Stimulated activated CD4-positive, alpha-beta T cell treated with anti-CD3 and anti-CD28 coated beads, TNF-alpha, amount 100 ng/mL, for 48 hours (primary cell): ENCODE measurements at places on chromosomes 1 and 21.

DNA sequence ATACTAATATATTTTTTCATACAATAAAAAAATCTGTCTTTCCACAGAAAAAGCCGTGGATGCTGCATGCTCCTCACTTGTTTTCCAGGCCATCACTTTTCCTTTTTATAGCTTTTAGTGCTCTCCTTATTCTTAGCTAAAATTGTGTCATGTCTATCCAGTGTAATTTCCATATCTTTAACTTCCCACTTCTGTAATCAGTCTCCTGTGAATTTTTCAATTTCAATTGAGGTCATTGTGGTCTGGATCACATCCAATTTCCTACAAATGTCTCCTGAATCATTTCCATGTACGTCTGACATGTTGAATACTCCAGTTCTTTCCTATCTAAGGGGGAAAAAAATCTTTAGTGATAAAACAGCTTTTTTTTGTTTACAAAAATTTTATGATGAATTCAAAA lies 838.2 kb upstream of the B3GALT2 start:
- DNase-seq: no peak

GRCh38 chr1:206419783-206420182 lies 50.5 kb upstream of the IKBKE start:
- no peak for DNase-seq

DNA sequence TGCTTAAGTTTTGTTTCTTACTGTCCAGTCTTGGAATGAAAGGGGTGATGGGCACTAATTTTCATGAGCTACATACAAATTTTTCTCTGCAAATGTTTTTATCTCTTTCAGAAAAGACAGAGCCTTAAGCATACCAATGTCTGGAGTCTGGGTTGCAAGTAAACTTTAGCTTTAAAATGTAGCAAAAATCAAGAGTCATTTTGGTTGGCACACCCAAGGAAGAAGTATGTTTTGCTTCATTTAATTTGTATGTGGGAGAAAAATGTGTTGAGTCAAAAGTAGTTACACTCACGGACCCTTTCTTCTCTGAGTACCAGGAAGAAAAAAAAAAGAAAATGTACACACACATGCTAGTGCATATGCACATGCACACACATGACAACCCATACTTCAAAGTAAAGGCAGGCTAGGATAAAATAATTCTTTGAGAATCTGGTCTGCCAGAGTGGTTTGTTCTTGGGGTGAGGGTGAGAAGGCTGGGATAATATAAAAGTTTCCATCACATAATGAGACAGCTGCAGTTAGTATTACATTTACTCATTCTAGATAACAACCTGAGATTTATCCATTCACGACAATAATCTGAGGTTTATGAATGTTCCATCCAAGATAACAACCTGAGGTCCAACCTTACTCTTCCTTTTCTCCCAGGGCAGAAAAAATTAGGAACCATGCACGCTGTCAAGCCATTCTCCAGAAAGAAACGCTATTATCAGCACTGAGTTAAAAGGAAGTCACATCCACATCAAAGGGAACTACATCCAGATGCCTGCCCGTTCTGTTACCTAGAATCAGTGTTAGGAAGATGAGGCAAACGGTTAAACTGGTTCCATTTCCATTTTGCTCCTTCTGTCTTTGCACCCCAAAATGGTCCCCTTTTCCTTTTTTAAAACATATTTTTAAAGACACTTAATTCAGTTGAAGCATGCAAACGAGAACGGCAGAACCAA lies 9.3 kb downstream of the DPYD start:
- DNase-seq: no peak

GRCh38 chr1:196701144-196701543 lies 49.3 kb downstream of the CFH start:
- no peak for DNase-seq

DNA sequence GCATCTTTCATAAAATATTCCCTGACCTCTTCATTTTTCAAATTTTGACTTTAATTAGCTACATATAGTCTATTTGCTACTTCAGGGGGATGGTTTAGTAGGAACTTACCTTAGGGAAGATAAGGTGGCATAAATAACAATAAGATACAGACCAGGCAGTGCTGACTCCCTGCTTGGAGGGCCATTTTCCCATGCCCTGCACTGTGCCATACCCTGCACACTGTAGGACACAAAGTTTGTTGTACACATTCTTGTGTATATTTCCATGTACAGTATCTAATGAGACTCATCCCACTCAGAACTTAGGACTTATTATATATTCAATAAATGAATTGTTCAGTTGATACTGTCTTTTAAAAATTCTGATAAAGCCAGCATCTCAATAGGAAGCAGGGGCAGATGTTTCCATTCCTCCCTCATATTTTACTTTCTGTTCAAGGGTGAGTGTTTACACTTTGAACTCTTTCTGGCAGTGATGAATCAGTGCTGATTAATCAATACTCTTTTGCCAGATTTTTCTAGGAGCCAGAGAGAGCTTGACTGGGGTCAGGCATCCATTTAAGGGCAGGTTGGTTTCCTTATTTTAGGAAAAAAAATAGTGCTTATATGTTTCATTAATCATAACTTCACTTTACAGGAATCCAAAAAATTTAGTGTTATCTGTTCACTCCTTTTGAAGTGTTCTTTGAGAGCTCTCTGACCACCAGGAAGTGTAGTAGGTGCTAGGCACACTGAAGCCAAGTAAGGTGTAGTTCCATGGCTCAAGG lies 30.6 kb downstream of the MPZL1 start:
- no peak for DNase-seq

- DNase-seq: no peak
These were observed 278.9 kb downstream of the TGFB2 start for GRCh38 chr1:218624052-218624451.

DNA sequence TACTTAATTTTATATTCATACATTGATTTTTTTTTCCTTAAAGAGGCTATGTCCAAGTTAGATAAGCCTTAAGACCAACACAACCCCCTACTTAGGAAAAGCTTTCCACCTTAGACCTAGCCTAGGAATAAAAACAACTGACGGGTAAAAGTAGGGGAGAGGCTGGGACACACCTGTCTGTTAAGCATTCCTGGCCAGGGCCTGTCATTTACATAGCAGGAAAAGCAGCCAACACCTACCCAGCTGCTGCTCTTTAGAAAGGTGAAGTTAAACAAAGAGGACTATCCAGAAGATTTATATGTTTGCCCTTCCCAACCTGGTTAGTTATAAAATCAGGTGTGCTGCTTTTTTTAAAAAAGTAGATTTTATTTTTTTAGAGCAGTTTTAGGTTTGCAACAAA lies 29.1 kb upstream of the SAMD13 start:
- no peak for DNase-seq

GRCh38 chr1:56387071-56387740 lies 192.2 kb downstream of the PLPP3 start:
- DNase-seq: no peak

DNA sequence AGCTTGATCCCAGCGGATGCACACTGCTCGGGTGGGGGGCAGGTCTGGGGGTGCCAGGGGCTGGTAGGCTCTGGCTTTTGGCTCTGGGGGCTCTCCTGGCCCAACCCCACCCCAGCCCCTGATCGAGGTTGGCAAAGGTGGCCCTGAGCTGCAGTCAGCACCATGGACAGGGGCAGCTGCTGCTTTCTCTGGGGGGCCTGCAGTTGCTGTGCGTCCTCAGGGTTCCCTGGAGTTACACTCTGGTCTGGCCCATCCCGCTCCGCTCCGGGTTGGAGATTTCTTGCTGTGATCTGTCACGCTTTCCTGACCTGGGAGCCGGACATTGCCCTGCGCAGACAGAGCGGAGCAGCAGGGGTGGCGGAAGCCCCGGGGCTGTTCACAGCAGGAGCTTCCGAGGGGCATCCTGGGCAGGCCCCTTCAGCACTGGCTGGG lies 8.0 kb upstream of the PLCH2 start:
- DNase-seq: no peak

GRCh38 chr1:64171797-64172281 lies 31.6 kb upstream of the UBE2U start:
- no peak for DNase-seq

GRCh38 chr1:39301606-39302005 lies 97.1 kb downstream of the MACF1 start:
- DNase-seq: no peak

GRCh38 chr21:28229814-28230213 lies 762.9 kb downstream of the LTN1 start:
- no peak for DNase-seq

DNA sequence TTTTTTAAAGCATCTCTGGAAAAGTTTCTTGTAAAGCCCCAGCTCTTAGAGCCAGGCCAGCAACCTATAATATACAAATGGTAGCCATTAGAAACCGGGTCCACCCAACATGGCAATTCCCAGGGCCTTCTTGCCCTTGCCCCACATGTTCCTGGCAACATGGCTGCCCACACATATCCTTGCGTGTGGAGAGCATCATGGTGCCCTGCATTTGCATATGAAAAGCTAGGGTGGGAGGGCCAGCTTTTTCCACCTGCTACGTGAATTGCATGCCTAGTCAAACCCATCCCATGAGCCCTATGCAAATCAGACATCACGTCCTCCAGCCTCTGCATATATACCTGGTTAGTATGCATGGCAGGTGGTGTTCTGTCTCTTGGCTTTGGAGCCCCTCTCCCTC lies 88.2 kb downstream of the RABGAP1L start:
- no peak for DNase-seq

GRCh38 chr21:37601027-37601426 lies 234.5 kb downstream of the DYRK1A start:
- DNase-seq: no peak

DNA sequence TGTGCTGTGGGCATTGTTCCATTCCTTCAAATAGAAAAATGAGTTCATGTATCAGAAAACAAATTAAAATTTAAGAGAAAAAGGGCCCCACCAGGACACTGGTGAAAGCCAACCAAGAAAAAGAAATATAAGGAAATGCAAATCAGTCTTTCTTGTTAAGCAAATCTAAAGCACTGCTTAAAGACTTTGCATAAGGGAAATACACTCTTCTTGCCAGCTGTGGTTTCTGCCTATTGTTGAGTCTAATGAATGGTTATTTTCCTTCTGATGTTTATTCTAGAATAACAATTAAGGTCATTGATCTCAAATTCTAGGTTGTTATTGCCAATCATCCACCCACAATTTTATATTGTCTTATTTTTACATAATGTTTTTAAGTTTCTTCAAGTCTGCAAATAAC lies 158.6 kb upstream of the SNX7 start:
- no peak for DNase-seq

DNA sequence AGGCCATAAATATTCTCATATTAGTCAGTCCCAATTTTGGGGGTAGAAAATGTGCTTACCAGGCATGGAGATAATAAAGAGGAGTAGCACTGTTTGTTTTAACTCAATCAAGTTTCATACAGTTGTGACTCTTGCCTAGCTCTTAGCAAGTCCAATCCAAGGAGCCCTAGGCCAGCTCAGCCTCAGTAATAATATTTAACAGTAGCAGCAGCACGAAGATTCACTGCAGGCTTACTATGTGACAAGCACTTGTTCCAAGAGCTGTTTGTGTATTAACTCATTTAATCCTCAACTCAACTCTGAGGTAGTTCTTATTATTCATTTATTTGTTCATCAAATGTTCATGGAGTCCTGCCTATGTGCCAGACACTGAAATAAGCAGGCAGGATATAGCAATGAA lies 12.3 kb downstream of the CD58 start:
- no peak for DNase-seq

GRCh38 chr1:41464885-41465284 lies 19.6 kb downstream of the EDN2 start:
- DNase-seq: no peak
